ENCODE measurements at places on chromosomes 5 and 9. TPM values are rescaled to one million over a fixed set of nuclear protein-coding genes. Genes with fewer than 3 reads are reported as not detected.

SLC36A3 gene
- not detected for total RNA-seq

GIN1 gene
- total RNA-seq, result 2.3 TPM

HMHB1 gene
- not detected for total RNA-seq

KCNN2 gene
- total RNA-seq, result not detected

RNF145 gene
- 67.9 TPM for total RNA-seq

- no peak overlapping the region for H3K4me3 ChIP-seq
- peaks cover 30% of the 10 kb centered on the region for H3K36me3 ChIP-seq
- H3K4me1 ChIP-seq, result peaks cover 87% of the 10 kb centered on the region
- no peak overlapping the region for H3K27ac ChIP-seq
- H3K27me3 ChIP-seq, result no peaks in the 10 kb centered on the region
These were observed 2.3 kb downstream of the SMIM33 start for GRCh38 chr5:139473105-139473504.

GRCh38 chr9:129972816-129973215 lies 70.2 kb downstream of the FNBP1 start:
- H3K27me3 ChIP-seq, result no peaks in the 10 kb centered on the region
- no peak overlapping the region for H3K4me3 ChIP-seq
- no peaks in the 10 kb centered on the region for H3K4me1 ChIP-seq

- no peak overlapping the region for H3K27ac ChIP-seq
- no peak for DNase-seq
- H3K27me3 ChIP-seq, result no peaks in the 10 kb centered on the region
- no peak overlapping the region for H3K4me3 ChIP-seq
- no peaks in the 10 kb centered on the region for H3K36me3 ChIP-seq
These were observed 12.2 kb upstream of the VAV2 start for GRCh38 chr9:134004131-134004873.

GRCh38 chr9:2691212-2691611 lies 26.1 kb upstream of the KCNV2 start:
- no peak overlapping the region for H3K27ac ChIP-seq
- H3K4me3 ChIP-seq, result no peak overlapping the region
- H3K4me1 ChIP-seq, result no peaks in the 10 kb centered on the region
- H3K36me3 ChIP-seq, result no peaks in the 10 kb centered on the region
- H3K27me3 ChIP-seq, result no peaks in the 10 kb centered on the region
- DNase-seq, result no peak

DNA sequence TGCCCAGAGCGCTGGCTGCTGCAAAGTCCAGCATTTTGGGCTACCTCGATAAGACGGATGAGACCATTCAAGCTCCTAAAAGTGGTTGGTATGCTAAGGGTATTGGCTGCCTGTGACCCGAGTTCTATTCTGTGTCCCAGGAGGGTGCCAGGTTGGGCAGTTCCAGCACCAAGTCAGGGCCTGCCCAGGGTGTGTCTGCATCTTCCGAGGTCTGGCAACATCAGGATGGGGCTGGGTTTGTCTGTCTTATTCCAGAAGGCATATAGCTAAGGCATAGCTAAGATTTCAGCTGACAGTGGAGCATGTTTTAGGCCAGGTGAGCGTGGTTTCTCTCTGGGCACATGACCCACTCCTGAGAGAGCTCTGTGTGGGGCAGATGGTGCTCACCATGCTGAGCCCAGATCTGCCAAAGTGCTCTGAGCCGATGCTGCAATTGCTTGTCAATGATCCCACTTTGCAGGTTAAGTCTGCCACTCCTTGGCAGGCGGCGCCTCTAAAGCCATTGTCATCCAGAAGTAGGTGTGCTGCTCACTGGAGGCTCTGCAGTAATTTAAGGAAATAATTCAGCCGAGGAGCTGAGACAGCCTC lies 7.8 kb downstream of the SLC9A3 start:
- DNase-seq, result no peak
- no peak overlapping the region for H3K4me3 ChIP-seq
- no peaks in the 10 kb centered on the region for H3K4me1 ChIP-seq
- H3K27me3 ChIP-seq, result peaks cover 1% of the 10 kb centered on the region
- no peak overlapping the region for H3K27ac ChIP-seq
- no peaks in the 10 kb centered on the region for H3K36me3 ChIP-seq

GRCh38 chr5:82820961-82821845 lies 256.0 kb downstream of the TMEM167A start:
- no peak for DNase-seq
- no peaks in the 10 kb centered on the region for H3K36me3 ChIP-seq
- H3K4me1 ChIP-seq, result no peaks in the 10 kb centered on the region
- H3K27ac ChIP-seq, result no peak overlapping the region
- H3K27me3 ChIP-seq, result no peaks in the 10 kb centered on the region

DNA sequence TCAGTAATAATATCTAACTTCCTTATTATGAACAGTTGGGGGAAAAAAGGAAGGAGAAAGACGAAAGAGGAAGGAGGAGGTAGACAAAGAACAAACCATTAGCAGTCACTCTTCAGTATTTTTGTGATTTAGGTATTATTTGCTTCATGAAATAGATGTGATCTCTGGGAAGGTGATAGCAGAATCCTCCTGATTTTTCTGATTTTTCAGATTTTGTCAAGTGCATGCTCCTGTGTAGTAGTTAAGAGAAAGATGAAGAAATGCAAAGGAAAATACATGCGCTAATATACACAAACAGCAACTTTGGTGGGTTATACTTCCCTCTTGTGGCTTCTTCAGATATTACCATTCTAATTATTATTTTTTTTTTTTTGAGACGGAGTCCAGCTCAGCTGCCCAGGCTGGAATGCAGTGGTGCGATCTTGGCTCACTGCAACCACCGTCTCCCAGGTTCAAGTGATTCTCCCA lies 31.6 kb downstream of the LMNB1 start:
- peak; percentile 45 for DNase-seq
- peaks cover 22% of the 10 kb centered on the region for H3K36me3 ChIP-seq
- peak overlapping the region; percentile 1 for H3K27ac ChIP-seq
- H3K4me1 ChIP-seq, result peaks cover 43% of the 10 kb centered on the region
- no peak overlapping the region for H3K4me3 ChIP-seq
- H3K27me3 ChIP-seq, result no peaks in the 10 kb centered on the region

DNA sequence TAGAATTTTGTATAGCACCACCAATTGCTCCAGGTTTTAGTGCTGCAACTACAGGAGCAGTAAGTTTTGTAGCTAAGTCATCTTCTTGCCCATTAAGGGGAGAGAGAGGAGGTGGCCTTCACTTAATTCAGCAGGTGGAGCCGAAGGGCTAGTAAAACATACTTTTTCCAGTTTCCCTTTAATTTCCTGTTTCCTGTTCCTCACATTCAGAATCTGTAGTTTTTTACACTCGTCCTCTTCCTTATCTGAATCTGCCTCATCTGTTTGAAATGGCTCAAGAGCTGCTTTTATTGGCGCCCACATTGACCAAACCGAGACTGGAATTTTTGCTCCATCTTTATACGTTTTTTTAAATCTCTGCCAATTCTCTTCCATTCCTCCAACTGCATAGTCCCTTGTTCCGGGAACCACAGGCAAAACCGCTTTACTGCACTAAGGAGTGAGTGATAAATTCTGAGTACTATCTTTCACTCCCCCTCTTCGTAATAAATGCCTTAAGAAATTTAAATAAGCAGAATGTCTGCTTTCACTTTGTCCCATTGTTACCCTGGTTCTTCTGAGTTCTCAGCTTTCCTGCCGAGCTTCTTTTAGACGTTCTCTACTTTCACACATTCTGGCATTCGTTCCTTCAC lies 133.9 kb downstream of the DROSHA start:
- DNase-seq, result no peak
- H3K27ac ChIP-seq, result no peak overlapping the region
- H3K4me1 ChIP-seq, result no peaks in the 10 kb centered on the region

DNA sequence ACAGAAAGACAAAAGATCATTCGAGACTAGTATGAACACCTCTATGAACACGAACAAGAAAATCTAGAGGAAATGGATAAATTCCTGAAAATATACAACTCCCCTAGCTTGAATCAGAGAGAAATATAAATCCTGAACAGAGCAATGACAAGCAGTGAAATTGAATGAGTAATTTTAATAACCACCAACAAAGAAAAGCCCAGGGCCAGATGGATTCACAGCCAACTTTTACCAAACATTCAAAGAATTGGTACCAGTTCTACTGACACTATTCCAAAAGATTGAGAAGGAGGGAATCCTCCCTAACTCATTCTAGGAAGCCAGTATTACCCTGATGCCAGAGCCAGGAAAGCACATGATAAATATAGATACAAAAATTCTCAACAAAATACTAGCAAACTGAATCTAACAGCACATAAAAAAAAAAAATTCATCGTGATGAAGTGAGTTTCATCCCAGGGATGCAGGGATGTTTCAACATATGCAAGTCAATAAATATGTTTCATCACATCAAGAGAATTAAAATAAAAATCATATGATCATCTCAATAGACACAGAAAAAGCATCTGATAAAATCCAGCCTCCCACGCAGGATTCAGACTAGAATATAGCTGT lies 25.2 kb upstream of the PTGER4 start:
- peak overlapping the region; percentile 58 for H3K27ac ChIP-seq
- no peaks in the 10 kb centered on the region for H3K36me3 ChIP-seq
- H3K27me3 ChIP-seq, result no peaks in the 10 kb centered on the region
- H3K4me1 ChIP-seq, result peaks cover 41% of the 10 kb centered on the region

DNA sequence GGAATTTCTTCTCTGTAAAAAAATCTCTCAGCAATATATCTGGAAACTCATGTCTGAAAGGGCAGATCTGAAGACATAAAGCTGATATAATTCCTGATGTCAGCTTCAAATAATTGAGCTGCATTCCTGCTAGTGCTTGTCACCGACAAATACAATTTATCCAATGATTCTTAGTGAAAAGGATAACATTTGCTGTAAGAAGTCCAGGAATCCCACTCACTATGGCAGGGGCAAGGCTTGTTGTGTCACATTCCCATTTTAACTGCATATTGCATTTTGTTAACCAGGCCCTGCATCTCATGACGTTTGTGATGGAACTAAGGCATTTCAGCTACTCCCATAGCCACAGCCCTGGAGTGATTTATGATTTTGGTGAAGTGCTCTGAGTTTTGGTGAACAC lies 160.1 kb upstream of the DAB2 start:
- no peaks in the 10 kb centered on the region for H3K36me3 ChIP-seq
- no peak for DNase-seq
- H3K27ac ChIP-seq, result no peak overlapping the region
- H3K4me3 ChIP-seq, result no peak overlapping the region
- H3K4me1 ChIP-seq, result no peaks in the 10 kb centered on the region
- H3K27me3 ChIP-seq, result peaks cover 3% of the 10 kb centered on the region

- H3K36me3 ChIP-seq, result no peaks in the 10 kb centered on the region
- no peak for DNase-seq
- H3K4me1 ChIP-seq, result no peaks in the 10 kb centered on the region
- H3K27me3 ChIP-seq, result no peaks in the 10 kb centered on the region
These were observed 212.5 kb downstream of the GAS1 start for GRCh38 chr9:86734771-86735170.

- no peaks in the 10 kb centered on the region for H3K36me3 ChIP-seq
- no peak overlapping the region for H3K27ac ChIP-seq
- no peak for DNase-seq
- H3K4me1 ChIP-seq, result no peaks in the 10 kb centered on the region
These were observed 188.0 kb upstream of the PIK3R1 start for GRCh38 chr5:68027519-68027918.

GRCh38 chr9:86836797-86837196 lies 110.5 kb downstream of the GAS1 start:
- no peak overlapping the region for H3K27ac ChIP-seq
- H3K36me3 ChIP-seq, result no peaks in the 10 kb centered on the region
- DNase-seq, result no peak
- H3K4me1 ChIP-seq, result no peaks in the 10 kb centered on the region
- no peaks in the 10 kb centered on the region for H3K27me3 ChIP-seq
- no peak overlapping the region for H3K4me3 ChIP-seq

DNA sequence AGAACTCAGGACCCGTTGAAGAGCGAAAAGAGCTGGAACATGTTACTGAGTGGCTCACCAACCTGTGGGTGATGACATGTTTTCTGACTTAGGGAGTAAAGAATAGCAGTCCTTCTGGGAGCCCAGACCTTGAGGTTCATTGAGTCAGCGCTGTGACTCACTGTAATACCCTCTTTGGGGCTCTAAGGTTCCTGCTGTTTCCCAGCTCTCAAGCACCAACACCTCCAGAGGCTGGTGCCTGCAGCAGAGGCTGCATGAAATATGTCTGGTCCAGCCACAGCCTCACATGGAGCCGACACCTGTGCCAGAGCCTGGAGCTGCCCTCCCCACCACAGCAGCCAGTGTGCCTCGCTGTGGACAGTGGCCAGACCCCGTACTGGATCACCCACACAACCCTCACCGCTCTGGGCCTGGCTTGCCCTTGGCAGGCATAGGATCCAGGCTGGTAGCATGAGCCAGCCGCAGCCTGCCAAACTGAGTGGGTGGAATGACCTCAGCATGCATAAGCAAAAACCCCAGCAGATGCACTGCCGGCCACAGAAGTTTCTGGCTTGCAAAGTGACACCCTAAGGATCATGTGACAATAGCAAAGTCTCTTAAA lies 143.5 kb upstream of the MRPS30 start:
- no peak overlapping the region for H3K27ac ChIP-seq
- no peak for DNase-seq
- no peak overlapping the region for H3K4me3 ChIP-seq
- H3K27me3 ChIP-seq, result no peaks in the 10 kb centered on the region
- no peaks in the 10 kb centered on the region for H3K4me1 ChIP-seq
- H3K36me3 ChIP-seq, result no peaks in the 10 kb centered on the region

GRCh38 chr9:134740071-134740470 lies 98.5 kb downstream of the COL5A1 start:
- no peaks in the 10 kb centered on the region for H3K27me3 ChIP-seq
- DNase-seq, result no peak
- H3K4me1 ChIP-seq, result no peaks in the 10 kb centered on the region
- no peaks in the 10 kb centered on the region for H3K36me3 ChIP-seq
- no peak overlapping the region for H3K4me3 ChIP-seq

DNA sequence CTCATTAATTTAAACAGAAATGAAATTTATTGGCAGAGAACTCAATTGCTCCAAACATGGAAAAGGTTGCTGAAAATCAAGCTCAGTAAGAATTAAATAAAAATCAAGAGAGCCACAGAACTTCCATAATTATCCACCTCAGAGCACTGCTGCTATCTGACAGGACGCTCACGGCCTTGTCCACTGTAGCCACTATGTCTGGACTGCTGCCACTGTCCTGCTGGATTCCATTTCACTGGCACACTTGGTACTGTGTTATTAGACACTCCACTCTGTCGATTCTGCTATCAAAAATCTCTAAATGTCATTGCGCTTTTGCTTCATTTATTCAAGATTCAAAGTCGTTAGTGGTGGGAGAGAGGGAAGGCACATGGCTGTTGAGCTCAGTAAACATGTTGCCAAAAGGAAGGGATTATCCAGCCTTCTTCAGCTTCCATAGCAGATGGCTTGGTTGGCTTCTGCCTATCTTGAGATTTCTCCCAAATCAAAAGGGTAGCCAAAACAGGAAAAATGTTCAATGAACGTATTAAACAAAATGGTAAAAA lies 815.0 kb downstream of the CDH18 start:
- no peak overlapping the region for H3K27ac ChIP-seq
- DNase-seq, result no peak
- H3K4me3 ChIP-seq, result no peak overlapping the region
- H3K27me3 ChIP-seq, result no peaks in the 10 kb centered on the region

All from CD4-positive, CD25-positive, alpha-beta regulatory T cell (primary cell).